ENCODE measurements at places on chromosomes 6 and 20. TPM values are rescaled to one million over a fixed set of nuclear protein-coding genes. Genes with fewer than 3 reads are reported as not detected.

DNA sequence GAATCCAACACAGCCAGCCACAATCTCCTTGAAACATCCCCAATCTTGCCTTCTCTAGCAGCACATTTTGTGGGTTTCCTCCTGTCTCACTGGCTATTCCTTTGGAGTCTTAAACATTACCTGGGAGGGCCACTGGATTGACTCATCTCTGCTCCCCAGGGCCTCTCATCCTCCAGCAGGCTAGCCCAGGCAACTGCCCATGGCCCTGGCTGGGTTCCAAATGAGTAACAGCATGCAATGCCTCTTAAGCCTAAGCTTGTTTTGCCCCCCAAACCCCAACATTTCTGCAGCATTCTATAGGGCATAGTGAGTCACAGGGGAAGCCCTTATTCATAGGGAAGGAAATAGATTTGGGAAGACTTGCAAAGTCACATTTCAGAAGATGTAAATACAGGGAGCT, 204.9 kb downstream of the FOXA2 start:
- no peak for DNase-seq

GRCh38 chr6:159761129-159761872, 544 bp upstream of the ACAT2 start:
- DNase-seq = peak; percentile 38

DNA sequence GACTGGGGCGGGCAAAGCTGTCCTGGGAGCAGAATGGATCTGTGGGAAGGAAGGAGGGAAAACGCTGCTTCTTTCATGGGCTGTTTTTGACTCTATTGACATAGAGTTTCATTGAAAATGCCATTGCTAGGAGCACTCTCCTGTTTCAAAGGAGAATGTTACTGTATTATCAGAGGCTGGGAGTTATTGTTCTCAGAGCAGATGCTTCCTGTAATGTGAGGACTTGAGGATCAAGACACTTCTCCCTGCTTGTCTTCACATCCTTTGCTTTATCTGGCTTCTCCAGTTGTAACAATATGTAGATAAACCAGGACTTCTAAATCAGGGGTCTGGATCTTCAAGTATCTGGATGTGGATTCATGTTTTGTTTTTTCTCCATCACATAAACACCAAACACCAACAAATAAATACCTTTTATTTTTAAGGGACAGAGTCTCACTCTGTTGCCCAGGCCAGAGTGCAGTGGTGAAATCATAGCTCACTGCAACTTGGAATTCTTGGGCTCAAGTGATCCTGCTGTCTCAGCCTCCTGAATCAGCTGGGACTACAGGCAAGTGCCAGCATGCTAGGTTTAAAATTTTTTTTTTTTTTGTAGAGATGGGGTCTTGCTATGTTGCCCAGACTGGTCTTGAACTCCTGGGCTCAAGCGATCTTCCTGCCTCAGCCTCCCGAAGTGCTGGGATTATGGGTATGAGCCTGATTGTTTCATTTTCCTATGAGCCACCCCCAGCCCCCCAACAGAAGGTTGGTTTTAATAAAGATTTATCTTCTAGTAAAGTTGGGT, 3.9 kb downstream of the CD109 start:
- DNase-seq = no peak

- DNase-seq = no peak
Measured at GRCh38 chr6:22748681-22749080, 179.3 kb downstream of the HDGFL1 start.

DNA sequence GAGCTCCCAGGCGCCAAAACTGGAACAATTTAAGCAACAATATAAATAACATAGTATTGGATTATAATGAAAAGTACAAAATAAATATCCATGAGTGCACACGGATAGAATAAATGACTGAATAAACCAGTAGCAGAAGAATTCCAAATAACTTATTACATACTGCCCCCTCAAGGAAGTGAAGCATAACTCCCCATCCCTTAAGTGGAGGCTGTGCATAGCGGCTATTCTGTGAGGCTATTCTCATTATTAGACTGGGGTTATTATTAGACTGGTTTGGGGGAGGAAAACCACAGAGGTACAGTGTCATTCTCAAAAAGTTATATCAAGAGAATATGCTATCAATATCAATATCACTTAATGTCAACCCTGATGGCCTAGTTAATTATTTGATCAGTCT, 94.4 kb upstream of the SIRPA start:
- DNase-seq = no peak

DNA sequence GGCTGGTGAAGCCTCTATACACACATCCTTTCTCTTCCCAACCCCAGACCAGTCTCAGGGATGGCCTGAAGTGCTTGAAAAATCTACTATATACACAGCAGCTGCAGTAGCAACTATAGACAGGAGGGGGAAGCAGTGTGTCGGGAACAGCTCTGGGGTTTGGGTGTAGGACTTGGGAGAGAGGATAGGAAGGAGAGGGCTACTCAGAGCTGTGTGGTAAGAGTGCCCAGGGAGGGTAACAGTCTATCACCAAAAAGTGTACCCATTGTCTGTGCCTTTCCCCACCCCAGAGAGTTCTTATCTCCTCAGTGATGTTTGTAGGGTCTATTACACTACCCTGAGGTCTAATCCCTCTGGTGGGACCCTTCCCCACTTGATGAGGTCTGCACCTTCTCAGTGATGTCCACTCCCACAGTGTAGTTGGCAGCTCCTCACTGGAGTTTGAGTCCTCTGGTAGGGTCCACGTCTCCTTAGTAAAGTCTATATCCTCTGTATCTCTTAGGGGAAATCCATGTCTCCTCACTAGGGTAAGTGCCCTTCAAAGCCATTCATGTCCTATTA, 1.5 kb upstream of the GGT7 start:
- DNase-seq = peak; percentile 63

- DNase-seq = no peak
Measured at GRCh38 chr6:37699887-37700619, 2.4 kb upstream of the MDGA1 start.

The EGFL8 gene
- total RNA-seq = 2.5 TPM

The KCNK5 gene
- total RNA-seq = 0.12 TPM

The GATA5 gene
- total RNA-seq = not detected

The ZNF318 gene
- 9.0 TPM for total RNA-seq
